Activated T-cell treated with anti-CD3 and anti-CD28 coated beads, Interleukin-2, amount 50 U/mL, for 24 hours (primary cell): ENCODE measurements at places on chromosomes 3 and 15.

- DNase-seq: no peak
Measured at GRCh38 chr3:38227989-38228388, 37.6 kb upstream of the SLC22A13 start.

- no peak for DNase-seq
Measured at GRCh38 chr3:732326-732928, 360.4 kb upstream of the CNTN6 start.

- DNase-seq: peak; percentile 36
Measured at GRCh38 chr3:149813367-149814281, 609 bp downstream of the RNF13 start.

DNA sequence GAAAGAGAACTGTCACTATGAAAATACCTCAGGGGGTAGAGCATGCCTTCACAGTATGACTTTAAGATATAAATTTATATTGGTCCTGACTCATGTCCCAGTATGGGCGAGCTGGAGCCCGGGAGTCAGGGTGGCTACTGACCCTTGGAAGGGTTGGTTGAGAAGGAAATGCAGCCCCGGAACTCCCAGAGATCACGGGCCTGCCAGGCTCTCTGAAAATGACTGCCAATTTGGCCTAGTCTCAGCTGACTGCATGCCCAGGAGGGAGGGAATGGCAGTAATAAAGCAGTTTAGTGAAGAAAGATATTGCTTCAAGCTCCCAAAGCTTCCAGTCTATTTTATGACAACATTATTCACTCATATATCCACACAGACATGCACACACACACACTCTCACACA lies 299.0 kb downstream of the NR2F2 start:
- DNase-seq: no peak

- DNase-seq: peak; percentile 9
Measured at GRCh38 chr3:194283221-194284006, 67.7 kb downstream of the CPN2 start.

DNA sequence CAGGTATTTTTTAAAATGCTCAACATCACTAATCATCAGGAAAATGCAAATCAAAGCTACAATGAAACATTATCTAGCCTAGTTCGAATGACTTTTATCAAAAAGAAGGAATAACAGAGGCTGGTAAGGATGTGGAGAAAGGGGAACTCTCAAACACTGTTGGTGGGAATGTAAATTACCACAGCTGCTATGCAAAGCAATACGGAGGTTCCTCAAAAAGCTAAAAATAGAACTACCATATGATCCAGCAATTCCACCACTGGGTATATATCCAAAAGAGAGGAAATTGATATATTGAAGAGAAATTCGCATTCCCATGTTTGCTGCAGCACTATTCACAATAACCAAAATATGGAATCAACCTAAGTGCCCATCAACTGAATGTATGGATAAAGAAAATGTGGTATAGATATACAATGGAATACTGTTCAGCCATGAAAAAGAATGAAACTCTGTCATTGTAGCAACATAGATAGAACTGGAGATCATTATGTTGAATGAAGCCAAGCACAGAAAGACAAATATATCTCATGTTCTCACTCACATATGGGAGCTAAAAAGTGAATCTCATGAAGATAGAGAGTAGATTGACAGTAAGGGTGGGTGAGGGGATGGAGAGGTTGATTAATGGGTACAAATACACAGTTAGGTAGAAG lies 19.7 kb upstream of the CLN6 start:
- no peak for DNase-seq

GRCh38 chr3:73773233-73773632 lies 148.5 kb upstream of the PDZRN3 start:
- no peak for DNase-seq

- DNase-seq: peak; percentile 69
Measured at GRCh38 chr15:101320501-101321052, 25.5 kb upstream of the SNRPA1 start.

- no peak for DNase-seq
Measured at GRCh38 chr3:25863011-25863415, 73.1 kb downstream of the OXSM start.
